ENCODE measurements at places on chromosomes 4 and X. TPM values are rescaled to one million over a fixed set of nuclear protein-coding genes. Genes with fewer than 3 reads are reported as not detected.

DNA sequence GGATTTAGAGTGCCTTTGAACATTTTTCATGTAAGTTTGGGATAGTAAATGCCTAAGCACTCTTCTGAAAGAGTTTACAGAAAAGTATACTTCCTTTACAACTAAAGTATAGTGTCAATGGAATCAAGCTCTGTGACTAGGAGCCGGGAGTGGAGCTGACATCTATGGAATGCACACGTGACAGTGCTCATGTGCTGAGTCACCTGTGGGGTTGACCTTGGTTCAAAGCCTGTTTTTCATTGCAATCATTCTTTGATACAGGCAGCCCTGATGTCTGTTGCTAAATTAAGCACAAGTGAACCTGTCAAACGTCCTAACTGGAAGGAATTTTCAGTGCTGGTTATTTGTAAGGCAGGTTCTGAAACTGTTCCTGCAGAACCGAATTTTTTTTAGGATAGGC, 82.5 kb downstream of the GPAT3 start:
- peak; percentile 78 for DNase-seq

The HMX1 gene
- not detected for total RNA-seq

DNA sequence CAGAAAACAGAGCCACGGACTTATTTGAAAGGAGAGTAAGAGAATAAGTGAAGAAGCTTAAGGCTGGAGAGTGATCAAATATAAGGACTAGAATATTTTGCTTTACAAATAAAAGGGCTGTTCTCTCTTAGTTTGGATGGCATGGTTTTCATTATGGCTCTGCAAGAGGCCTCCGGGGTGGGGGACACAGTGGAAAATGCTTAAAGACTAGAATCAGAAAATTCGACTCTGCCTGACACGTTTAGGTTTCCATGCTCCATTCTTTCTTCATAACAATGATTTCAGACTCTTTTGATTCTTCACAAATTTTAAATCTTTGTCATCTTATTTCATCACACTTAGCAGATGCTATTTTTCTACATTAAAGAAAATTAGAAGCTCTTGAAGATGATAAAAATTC, 632.4 kb upstream of the BOD1L1 start:
- no peak for DNase-seq

GRCh38 chr4:967113-968104, 6.0 kb downstream of the DGKQ start:
- no peak for DNase-seq

GRCh38 chr4:78829296-78829695, 53.1 kb downstream of the BMP2K start:
- peak; percentile 63 for DNase-seq

The PCDH18 gene
- total RNA-seq = 50.7 TPM

DNA sequence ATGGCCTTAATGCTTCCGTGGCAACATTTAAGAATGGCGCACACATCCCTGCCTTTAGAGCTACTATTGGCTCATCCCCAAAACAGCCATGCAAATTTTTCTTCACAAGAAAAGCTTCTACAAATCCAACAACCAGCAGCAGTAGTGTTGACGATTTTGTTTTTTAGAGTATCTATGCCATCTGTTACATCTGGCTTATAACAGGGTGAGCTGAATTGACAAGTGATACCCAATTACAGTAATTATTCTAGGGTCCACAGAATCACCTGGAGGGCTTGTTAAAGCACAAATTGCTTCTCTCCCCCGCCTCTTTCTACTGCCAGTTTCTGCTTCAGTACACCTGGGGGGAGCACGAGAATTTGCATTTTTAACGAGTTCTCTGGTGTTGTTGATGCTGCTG, 34.1 kb downstream of the DCHS2 start:
- DNase-seq = no peak

The GLOD5 gene
- total RNA-seq = not detected

- no peak for DNase-seq
Observed at GRCh38 chr4:132003593-132003992, 1145.5 kb upstream of the PCDH10 start.

DNA sequence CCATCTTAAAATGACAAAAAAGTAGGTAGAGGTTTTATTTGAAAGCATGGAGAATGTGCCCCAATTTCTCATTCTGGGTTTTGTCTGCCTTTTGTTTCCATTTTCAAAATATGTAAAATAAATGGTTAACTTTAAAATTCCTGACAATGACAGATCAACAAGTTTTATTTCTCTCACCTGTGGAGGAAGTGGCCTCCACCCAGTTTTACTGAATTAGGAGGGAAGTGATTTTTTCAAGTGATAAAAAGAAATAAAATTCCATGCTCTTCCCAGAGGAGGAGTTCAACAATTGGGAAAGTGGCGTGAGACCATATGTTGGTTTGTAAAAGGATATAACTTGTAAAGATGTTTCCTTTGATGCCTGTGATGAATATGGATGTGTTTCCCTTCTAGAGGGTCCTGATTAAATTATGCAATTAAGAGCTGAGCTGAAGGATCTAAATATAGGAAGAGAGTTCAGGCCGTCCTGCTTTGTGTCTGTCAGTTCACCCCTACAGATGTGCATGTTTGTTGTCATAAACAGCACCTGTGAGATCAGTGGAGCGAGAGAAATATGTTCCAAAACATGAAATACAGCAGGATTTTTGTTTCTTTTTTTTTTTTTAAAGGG, 19.5 kb downstream of the SMAD1 start:
- no peak for DNase-seq

DNA sequence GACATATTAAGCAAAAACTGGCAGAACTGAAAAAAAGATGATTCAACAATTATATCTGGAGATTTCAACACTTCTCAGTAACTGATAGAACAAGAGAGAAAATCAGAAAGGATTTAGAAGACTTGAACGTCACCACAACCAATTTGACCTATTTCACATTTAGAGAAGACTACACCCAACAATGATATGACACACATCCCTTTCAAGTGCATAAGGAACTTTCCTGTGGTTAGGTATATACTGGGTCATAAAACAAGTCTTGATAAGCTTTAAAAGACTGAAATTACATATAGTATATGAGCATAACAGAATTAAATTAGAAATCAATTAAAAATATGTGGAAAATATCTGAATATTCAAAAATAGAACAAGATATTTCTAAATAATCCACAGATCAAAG, 201.2 kb upstream of the HAND2 start:
- no peak for DNase-seq

The CXCR3 gene
- total RNA-seq = not detected

DNA sequence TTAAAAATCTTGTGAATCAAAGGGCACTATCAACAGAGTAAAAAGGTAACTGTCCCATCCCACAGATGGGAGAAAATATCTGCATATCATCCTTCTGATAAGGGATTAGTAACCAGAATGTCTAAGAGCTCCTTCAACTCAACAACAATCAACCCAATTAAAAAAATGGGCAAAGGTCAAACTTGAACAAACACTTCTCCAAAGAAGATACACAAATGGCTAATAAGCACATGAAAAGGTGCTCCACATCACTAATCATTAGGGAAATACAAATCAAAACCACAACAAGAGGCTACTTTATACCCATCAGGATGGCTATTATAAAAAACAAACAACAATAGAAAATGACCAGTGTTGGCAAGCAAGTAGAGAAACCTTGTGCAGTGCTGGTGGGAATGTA, 43.3 kb downstream of the TMEM165 start:
- no peak for DNase-seq

- DNase-seq = no peak
Observed at GRCh38 chr4:27049239-27049829, 188.7 kb downstream of the STIM2 start.

GRCh38 chrX:10159145-10159468, 2.3 kb downstream of the CLCN4 start:
- DNase-seq = no peak

GRCh38 chr4:41934514-41934900, 722 bp upstream of the TMEM33 start:
- no peak for DNase-seq

DNA sequence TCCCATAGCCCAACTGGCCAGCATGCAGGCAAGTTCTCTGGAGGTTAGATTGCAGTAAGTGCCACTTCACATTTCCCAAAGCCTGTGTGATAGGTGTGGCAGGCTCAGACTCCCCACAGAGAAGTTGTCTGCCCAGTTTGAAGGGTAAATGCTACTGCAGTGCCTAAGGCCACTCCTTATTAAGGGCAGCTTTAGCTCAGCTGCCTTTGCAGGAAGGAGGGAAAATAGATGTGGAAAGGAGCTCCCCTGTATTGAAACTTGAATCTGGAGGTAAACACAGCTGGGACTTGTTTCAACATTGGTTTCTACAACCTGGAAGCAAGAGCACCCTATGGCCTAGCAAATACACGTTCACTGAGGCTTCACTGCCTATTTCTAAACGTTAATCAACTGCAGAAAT, 22.4 kb downstream of the NEXMIF start:
- DNase-seq = no peak
